ENCODE measurements at places on chromosomes 1 and 21.

GRCh38 chr1:67285780-67286488 is 21.7 kb upstream of the IL12RB2 start:
- no peak for DNase-seq

DNA sequence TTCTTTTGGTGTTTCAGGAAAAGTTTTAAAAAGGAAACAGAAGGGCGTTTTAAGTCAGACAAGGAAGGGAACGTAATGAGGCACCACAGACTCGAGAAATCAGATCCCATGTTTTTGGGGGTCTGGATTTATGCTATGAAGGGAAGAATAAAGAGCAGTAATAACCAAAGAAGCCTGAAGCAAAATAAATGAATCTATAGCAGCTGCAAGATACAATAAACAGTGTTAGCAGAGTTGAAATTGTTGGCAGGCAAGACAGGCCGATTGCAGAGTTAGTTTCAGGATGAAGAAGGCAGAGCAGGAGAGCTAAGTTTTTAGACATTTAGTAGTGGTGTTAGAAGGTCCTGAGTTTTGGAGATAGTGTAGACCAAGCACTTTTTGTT is 425 bp downstream of the DDR2 start:
- DNase-seq, result no peak

- no peak for DNase-seq
Observed at GRCh38 chr1:55070293-55071164, 31.2 kb downstream of the PCSK9 start.

DNA sequence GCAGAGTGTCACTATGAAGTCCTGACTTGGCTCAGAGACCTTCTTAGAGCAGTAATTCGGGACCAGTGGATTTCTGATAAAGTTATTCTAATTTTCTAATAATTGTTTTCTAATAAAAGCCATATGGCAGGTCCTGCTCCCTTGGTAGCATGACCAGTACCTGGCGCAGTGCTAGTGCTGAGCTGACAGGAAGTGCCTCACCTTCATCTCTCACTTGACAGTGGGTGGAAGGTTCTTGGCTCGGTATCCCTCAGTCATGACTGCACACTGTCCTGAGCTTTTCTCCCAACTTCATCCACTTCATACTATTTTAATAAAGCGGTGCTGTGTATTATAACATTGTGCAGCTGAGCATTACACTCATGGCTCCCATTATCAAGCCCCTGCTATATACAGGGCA is 14.1 kb downstream of the VANGL1 start:
- DNase-seq, result no peak

GRCh38 chr1:22972760-22973159 is at the start of gene LACTBL1:
Gene LACTBL1 (minus strand): TSS chr1:22972866. CDS start chr1:22972316, 550 bp downstream.
- DNase-seq, result no peak

GRCh38 chr1:151159373-151159772 is 2.9 kb downstream of the TNFAIP8L2 start:
- DNase-seq, result no peak

- no peak for DNase-seq
Observed at GRCh38 chr1:158952416-158952815, 21.1 kb downstream of the PYHIN1 start.

- DNase-seq, result no peak
Observed at GRCh38 chr1:175267716-175268416, 75.3 kb upstream of the KIAA0040 start.

DNA sequence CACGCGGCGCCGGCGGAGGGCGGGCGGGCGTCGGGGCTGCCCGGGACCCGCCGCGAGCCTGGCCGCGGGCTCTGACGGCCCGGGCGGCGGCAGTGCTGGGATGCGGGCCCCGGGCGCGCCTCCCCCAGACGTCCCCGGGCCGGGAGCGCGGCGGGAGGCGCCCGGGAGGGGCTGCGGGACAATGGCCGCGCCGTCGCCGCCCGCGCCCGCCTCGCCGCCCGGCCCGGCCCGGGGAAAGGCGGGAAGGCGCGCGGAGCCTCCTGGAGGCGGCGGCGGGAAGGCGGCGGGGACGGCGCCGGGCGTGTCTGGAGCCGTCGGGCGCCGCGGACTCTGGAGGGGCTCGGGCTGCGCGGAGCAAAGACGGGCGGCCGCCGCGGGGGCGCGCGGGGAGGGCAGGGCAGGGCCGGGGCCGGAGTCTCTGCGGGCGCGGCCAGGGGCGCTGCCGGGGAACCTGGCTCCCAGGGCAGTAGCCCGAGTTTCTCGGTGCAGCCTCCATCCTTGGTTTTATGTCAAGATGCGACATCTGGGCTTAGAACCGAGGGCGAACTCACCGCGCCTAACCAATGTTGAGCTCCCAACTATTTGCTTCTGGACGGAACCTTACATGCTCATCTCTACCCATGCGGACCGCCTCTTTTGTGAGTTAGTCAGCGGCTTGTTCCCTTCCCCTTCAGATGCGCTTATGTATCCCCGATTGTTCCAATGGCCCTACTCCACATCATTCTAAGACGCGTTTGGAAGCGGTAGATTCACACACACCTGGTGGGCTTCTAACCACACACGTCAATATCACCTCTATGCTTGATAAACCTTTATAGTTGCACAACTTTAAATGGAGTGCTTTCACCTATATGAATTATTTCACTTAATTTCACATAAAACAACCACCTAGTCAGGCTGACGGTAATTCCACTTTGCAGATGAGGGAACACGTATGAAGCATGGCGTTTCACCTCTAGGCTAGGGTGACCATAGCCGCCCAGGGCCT is 651 bp downstream of the ZBTB8A start:
- no peak for DNase-seq

DNA sequence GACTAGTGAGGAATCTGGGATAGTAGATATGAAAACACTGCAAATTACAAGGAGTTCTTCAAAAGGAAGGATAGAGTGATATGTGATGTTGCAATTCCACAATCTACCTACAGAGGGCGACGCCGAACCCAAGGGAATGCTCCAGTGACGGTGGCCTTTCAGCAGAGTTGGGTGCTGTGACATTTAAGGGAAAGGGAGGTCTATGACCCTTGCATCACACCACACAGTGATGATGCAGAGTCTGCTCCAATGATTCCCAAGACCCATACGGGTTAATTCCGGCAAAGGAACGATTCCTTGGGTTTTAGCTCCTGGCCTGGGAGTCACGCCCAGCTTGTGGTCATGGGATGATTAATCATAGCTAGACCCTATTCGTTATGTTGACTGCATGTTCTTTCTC is 123.0 kb upstream of the IGSF21 start:
- no peak for DNase-seq

DNA sequence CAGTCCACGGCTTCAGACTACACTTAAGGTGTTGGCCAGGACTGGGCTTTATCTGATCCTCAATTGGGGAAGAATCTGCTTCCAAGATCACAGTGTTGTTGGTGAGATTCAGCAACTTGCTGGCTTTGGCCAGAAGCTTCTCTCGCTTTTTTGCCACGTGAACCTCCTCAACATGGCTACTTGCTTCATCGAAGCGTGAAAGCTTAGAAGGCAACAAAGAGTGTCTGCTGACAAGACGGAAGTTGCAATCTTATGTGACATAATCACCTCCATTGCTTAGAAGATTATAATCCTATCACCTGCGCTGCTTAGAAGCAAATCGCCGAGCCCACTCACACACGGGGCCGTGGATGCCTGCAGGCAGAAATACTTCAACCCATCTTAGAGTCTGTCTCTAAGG is 10.4 kb upstream of the ITPKB start:
- no peak for DNase-seq

- no peak for DNase-seq
Observed at GRCh38 chr21:14244911-14245310, 29.0 kb downstream of the RBM11 start.

DNA sequence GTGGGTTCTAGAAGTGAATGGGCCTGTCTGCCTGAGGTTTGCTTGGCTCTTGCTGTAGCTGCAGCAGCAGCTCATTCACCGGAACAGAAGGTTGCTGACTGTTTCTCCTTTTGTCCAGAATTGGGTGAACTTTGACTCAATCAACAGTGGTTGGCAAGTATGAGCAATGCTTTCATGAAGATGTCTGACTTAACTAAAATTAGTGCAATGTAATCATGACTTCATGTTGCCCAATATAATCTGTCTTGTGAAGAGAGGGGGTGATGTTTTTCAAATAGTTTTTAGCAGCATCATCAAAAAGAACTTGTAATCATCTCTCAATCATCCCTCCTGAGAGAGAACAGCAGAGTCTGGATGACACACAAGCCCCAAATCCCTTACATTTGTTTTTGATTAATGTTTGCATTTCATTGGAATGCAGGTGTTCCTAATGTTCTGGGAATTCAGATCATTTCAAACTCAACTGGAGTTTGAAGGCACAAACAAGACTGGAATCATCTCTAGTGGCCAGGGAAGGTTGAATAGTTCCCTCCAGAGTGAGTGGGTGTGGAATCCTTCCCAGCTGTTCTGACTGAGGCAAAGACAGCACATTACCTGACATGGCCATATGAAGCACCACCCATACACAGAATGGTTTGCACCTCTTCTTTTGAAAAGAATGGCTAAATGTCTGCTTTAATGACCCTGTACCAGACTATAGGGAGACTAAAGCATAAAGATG is 82.9 kb downstream of the HLX start:
- no peak for DNase-seq

GRCh38 chr1:210641582-210641981 is 312.9 kb downstream of the HHAT start:
- no peak for DNase-seq

DNA sequence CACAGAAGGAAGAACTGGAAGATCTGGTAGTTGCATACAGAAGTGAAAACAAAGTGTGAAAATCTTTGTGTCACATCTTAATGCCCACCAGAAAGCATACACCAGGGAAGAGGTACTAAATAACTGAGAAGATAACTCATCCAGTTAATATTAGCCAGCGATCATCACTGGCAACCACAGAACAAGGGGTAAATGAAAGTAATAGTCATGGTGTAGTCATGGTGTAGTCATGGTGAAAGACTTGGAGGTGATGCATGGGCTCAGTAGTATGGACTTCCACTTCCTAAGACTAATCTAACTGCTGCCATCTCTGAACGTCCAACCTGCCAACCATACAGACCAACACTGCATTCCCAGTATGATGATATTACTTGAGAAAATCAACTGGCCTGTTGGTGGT is 481.2 kb upstream of the NR5A2 start:
- DNase-seq, result no peak

DNA sequence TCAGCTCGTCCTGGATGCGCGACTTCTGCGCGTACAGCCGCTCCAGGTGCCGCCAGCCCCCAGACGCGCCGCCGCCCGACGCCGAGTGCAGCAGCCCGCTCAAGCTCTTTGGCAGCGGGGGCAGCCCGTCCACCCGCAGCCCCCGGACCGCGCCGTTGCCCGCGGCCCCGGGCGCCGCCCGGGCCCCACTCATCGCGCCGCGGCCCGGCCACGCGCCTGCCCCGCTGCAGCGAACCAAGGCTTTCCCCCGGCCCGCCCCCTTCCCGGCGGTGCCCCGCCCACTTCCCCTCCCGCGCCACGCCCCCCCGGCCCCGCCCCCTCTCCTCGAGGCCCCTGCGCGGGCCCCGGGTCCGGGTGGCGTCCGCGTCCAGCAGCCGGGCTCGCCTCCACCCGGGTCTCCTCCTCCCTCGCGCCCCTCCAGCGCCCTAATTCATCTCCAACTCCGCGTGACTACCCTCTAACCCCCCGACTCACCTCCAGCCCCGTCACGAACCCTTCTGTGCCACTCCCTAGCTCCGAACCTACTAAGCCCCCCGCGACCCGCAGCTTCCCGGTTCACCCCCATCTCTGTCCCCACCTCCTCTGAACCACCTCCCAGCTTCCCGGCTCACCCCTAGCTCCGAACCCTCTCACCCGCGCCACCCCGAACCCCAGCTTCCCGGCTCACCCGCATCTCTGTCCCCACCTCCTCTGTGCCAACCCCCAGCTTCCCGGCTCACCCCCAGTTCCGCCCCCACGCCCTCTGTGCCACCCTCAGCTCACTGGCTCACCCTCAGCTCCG is at the start of gene FAM89A:
FAM89A (minus strand) TSS at position 236 of the 781 bp plus-strand sequence; CDS start at position 193, 43 bp downstream.
- DNase-seq, result no peak

DNA sequence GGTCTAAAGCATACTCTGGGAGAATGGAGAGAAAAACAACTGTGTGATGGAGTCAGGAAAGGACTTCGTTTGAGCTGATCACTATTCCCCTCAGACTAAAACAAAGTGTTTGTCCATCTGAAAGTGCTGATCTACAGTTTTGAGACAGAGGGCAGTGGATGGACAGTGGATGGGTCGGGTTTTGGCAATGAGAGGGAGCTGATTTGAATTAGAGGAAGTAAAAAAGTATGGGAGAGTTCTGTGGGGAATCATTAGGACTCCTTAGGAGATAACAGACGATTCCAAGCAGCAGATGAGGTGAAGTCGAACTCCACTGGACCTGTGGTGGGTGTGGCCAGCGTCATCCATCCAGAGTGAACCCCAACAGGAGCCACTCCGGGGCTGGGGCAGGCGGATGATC is 62.3 kb downstream of the PTGS2 start:
- no peak for DNase-seq

DNA sequence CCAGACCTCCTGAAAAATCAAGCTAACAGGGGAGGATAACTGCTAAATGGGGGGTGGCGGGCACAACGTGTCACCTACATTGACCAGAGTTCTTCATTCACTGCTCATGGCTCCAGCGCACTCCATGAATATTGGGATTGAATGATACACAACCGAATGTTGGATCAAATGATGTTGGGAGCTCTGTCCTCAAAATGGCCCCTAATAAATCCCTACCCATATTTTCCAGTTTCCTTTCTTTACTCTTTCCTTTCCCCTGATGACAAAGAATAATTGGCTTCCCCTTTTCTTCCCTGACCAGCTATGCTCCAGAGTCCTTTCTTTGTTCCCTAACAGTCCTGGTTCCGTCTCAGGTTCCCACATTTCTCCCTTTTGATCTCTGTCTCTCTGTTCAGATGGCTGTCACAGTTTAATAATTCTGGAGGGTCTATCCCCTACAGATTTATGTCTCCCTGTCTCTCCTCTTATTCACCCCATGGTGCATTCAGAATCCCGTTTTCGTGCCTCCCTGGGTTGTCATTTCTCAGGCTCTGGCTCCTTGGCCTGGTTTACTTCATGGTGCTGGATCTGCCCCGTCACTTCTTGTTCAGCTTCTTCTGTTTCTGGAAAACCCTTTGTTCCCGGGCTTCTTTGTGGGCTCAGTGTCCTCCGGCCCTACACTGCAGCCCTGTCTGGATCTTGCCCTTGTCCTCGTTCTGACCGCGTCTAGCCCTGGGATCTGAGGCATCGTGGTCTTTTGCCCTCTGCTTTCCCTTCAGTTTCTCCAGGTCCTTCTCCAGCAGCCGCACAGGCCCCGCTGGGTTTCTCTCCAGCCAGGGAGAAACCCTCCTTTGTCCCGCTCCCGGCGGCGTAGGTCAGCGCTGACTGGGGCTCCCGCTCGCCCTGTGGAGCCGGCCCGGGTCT is 78.3 kb downstream of the NDUFS5 start:
- no peak for DNase-seq

- no peak for DNase-seq
Observed at GRCh38 chr21:31255896-31256295, 88.2 kb downstream of the TIAM1 start.

DNA sequence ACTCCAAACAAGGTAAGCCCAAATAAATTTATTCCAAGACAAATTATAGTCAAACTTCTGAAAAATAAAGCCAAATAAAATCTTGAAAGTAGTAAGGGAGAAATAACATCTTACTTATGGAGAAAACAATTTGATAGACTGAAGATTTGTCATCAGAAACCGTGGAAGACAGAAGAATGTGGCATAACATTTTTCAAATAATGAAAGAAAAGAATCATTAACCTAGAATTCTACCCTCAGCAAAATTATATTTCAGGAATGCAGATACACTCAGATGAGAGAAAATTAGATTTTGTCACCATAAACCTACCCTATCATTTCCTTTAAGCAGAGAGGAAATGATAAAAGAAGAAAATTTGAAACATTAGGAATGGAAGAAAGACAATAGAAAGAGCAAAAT is 27.3 kb upstream of the PADI1 start:
- no peak for DNase-seq

Measured in esophagus squamous epithelium (tissue), 5 donors.